ENCODE measurements at places on chromosomes 3 and 15.

GRCh38 chr3:24765399-24765798, 270.7 kb upstream of the THRB start:
- DNase-seq: no peak

DNA sequence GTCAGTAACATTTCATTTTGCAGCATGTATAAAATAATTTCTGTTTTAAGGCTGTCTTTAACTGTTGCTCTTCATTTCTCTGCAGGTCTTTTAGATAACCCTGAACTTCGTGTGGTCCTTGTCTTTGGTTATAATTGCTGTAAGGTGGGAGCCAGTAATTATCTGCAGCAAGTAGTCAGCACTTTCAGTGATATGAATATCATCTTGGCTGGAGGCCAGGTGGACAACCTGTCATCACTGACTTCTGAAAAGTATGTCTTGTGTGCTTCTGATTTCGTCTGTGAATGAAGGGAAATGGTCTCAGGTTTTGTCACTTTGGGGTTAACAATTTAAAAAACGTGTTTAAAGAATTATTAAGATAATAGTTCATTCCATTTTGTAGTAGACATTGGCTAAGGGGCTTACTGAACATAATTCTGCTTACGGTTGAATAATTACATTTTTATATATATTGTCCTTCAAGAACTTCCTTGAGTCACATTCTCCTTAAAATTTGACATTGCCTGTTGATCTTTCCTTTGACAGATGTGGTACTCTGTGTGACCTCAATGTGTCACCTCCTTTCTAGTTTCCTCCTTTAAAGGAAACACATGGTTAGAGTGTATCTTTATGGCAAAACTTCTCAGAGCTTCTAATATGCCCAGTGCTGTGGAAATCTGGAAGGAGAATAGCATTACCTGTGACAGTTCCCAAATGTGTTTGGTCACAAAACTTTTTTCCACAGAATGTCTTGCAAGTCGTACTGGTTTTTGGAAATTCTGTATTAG, 26.3 kb downstream of the FBXO22 start:
- DNase-seq: no peak

- no peak for DNase-seq
These were observed 60.3 kb downstream of the TGFBR2 start for GRCh38 chr3:30666572-30667279.

DNA sequence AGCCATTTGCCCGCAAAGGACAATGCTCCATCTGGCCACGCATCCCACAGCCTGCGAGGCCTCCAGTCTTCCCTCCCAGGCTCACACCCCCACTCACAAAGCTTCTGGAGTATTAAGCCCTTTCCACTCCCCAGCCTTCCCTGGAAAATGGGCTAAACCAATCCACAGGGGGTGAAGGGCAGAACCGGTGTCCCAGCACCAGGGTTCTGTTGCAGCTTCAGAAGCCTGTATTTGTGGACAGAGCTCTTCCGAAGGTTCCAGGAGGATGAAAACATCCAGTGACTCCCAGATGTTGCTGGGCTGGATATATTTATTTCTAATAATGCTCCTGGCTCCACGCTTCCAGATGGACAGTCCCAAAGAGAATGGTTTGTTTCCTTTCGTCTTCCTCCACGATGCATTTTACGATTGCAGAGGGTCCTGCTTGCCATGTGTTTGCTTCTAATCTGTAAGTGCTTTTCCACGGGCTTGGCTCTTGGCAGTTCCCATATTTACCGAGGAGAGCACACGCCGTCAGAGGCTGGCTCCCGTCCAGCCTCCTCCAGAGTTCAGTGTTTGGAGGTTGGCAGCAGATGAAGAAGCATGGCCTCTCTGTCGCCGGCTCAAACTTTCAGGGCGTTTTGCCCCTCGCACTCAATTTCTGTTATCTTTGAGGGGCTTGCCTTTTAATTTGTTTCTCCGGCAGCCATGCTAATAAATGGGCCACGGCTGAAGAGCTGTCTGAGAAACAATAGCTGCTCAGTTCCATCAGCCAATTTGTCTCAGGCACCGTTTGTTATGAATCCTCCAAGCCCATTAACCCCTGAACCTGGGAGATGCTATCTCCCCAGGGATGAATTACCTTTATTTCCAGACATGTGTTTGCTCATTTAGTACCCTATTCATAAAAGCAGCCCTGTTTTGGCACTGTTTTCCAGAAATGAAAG, 367.9 kb upstream of the PROK2 start:
- DNase-seq: no peak

GRCh38 chr3:181722156-181722555, 10.4 kb downstream of the SOX2 start:
- DNase-seq: no peak

GRCh38 chr3:158727206-158728060, 4.8 kb downstream of the RARRES1 start:
- peak; percentile 79 for DNase-seq

- no peak for DNase-seq
These were observed 5.4 kb upstream of the TBC1D21 start for GRCh38 chr15:73867956-73868355.

GRCh38 chr15:74297887-74298286, 61.8 kb downstream of the CCDC33 start:
- DNase-seq: no peak

- DNase-seq: no peak
These were observed 755 bp downstream of the PARP15 start for GRCh38 chr3:122578069-122578740.

DNA sequence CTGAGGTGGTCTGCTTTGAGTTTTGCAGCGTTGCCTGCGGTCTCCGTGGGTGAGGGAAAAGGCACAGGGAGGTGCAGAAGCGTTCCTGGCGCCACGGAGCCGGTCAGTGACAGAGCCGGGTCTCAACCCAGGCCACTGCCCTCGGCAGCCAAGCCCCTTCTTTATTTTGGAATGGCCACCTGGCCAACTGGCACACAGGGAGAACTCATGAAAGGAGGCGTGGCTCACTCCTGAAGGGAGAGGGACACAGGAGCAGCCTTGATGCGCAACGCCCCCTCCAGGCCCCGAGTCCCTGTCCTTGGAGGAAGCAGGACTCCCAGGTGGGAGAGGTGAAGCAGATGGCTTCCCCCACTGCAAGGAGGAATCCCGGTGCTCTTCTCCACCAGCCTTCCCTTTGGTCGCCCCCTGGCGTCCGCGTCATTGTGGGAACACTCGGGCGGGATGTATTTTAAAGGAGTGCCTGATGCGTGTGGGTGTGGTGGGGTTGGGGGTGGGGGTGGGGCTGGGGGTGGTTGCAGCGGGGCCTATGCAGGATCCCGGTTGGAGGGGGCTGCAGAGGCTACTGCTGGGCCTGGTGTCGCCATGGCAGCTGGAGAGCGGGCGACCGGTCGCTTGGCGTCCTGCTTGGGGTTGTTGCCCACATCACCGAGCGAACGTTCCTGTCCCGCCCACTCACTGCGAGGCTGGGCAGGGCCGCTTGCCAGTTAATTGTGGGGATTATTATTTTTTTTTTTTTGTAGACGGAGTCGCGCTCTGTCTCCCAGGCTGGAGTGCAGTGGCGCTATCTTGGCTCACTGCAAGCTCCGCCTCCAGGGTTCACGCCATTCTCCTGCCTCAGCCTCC, 32.6 kb downstream of the APBA2 start:
- no peak for DNase-seq

GRCh38 chr3:123026565-123027291, 835 bp downstream of the SEMA5B start:
- no peak for DNase-seq

- no peak for DNase-seq
These were observed 171.7 kb downstream of the TLE3 start for GRCh38 chr15:69926006-69926405.

GRCh38 chr3:169505577-169506230, 157.8 kb downstream of the MECOM start:
- DNase-seq: no peak

Data from CD4-positive, alpha-beta T cell treated with Interleukin-2 at 100 ng/mL for 4 hours (primary cell).